ENCODE measurements at places on chromosomes 4 and X.

- DNase-seq: no peak
These were observed 219.5 kb downstream of the CENPC start for GRCh38 chr4:67325791-67326190.

- DNase-seq: no peak
These were observed 97.4 kb upstream of the MYOZ2 start for GRCh38 chr4:119038116-119038841.

DNA sequence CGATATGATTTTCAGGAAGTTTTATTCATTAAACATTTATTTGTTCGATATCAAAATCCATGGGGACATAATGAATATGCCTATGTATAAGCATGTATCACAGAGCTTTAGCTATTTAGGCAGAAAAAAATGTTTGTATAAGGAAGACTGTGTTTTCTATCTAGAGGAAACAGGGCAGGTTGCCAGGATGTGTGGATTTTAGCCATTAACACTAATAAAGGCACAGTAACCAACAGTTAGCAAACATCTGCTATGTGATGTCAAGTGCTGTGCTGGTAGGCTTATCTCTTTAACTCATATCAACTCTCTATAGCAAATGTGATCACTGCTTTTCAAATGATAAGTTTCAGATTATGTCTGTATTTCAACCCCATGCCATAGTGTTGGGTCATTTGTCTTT, 708.9 kb upstream of the HS3ST1 start:
- DNase-seq: no peak

GRCh38 chr4:16694173-16694883, 204.1 kb downstream of the LDB2 start:
- no peak for DNase-seq

- DNase-seq: no peak
These were observed 577.1 kb downstream of the GALNTL6 start for GRCh38 chr4:172390331-172390730.

DNA sequence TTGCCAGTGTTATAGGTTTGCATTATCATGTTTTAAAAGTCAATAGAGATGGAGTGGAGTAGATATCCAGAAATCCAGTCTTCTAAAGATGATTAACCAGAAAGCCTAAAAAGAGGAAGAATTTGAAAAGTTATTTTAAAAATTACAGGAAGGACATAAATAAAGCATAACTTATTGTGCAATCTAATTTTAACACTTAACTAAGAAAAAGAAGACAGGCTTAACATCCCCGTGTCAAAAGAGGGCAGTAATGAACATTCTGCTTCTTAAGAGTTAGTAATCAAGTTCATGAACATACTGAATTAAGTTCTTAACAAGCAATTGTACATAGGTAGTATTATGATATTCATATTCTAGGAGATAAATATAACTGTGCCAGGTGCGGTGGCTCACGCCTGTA, 39.3 kb downstream of the ELF2 start:
- no peak for DNase-seq

DNA sequence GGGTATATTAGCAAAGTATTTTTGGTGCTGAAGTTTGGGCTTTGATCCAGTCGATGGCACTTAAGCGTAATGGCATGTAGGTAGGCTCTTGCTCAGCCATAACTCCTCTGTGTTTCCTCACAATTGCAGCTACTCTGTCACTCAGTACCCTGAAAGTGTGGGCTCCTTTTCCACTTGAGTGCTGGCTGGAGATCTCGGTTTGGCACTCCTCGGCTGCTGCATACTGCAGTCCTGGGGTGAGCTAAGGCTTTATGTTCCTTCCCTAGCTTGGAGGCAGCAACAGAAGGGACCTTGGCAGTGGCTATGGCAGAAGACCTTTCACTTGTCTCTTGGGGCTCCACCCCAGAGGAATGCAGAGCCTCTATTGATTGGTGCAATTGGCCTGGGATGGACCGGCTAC, 106.7 kb upstream of the GRXCR1 start:
- no peak for DNase-seq

- DNase-seq: no peak
These were observed 115.1 kb upstream of the DKK2 start for GRCh38 chr4:107151173-107151572.

DNA sequence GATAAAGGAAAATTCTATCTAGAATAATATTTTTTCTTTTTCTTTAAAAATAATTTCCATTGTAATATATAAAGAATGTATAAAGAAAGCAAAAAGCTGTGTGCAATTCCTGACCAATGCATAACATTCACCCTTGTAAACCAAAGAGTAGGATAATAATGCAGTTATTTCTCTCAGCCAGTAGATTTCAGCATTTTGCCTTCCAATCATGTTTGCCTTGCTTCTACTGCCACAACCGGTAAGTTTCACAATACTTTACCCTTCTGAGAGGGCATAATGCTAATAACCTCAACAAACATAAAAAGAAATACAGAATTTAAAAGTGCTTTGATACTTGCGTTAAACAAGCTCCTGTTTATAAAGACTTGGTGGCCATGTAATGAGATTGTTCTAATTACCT, 59.9 kb downstream of the CHIC2 start:
- no peak for DNase-seq

DNA sequence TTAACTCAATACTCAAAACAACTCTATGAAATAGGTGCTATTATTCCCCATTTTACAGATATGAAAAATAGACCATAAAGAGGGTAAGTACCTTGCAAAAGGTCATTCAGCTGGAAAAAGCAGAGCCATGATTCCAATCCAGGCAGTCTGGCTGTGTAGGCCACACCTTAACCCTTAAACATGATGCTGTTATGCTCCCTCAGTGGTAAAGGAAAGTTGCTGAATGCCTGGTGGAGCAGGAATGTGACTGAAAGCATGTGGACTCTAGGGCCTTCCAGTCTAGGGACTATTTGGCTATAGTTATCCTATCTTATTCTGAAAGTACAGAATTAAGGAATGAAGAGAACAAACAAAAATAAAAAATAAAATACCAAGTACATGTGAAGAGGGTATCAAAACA, 19.6 kb downstream of the RP2 start:
- DNase-seq: no peak

DNA sequence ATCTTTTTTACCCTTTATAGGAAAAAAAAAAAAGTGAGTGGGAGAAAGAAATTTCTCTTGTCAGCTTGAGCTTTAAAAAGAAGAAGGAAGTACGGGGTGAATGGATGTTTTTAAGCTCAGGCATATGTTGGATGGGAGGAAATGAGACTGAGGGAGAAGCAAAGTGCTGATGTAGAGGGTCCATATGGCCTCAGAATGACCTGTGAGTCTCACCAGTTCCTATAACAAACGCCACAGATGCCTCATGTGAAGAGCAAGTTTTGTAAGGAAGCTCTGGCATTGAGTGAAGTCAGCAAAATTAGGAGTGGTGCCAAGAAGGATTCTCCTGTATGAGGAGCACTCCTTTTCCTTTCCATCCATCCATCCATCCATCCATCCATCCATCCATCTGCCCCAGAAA, 214.6 kb downstream of the PTTG2 start:
- no peak for DNase-seq

- no peak for DNase-seq
These were observed 286.4 kb downstream of the CRLF2 start for GRCh38 chrX:926070-926469.

GRCh38 chr4:59060002-59060846, 1950.0 kb upstream of the IGFBP7 start:
- DNase-seq: no peak

- DNase-seq: no peak
These were observed 1.4 kb downstream of the CD99 start for GRCh38 chrX:2692221-2693112.

- DNase-seq: no peak
These were observed 77.9 kb downstream of the TBL1X start for GRCh38 chrX:9542761-9543111.

DNA sequence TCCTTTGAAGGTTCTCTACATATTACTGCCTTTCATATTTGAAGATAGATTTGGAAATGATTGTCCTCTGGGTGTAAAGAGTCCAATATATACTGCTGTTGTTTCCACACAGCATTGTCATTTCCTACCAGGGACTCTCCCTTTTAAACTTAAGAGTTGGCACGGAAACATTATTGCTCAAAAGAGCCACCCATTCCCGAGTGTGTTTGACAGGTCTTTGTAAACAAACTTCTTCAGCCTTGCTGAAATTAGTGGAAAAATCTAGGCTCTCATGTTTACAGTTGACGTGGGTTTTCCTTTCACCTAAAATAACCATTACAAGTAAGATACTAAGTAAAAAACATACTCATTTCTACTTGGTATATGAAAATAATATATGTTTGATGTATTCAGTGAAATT, 111.4 kb upstream of the LIMCH1 start:
- no peak for DNase-seq

DNA sequence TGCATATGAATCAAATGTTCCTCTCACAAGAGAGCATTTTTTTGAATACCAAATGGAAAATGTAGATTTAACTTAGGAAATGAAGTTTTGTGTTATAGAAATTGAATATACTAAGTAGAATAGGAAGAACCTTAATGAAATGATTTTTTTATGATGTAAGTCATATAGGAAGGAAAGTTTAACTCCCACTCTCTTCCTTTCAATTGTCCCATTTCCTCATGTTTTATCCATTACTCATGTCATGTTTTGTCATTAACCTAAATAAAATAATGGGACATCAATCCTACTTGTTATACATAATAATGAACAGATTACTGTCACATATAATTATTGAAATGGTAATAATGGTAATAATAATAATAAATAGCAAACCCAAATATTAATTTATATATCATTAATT, 22.7 kb upstream of the SRD5A3 start:
- DNase-seq: no peak

DNA sequence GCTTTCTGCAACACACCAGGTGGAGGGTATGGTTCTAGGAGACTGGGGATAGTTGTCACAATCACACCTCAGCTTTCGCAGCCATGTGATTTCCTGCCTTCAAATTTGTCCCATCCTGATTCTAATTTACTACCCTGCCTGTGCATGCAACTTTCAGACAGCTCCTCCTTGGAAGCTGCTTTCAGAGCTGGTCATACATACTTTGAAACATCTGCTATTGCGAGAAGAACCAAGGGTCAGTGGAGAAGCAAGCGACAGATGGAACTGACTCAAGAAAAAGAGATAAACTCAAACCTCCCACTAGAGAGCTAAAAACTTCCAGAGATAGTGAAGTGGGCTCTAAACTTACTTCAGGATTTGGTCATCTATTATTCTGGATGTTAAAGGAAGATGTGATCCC, 381.7 kb upstream of the FGF13 start:
- no peak for DNase-seq

- no peak for DNase-seq
These were observed 611.7 kb upstream of the FAT1 start for GRCh38 chr4:187335339-187335738.

GRCh38 chr4:169100670-169101101, 90.6 kb upstream of the CBR4 start:
- no peak for DNase-seq

GRCh38 chr4:110487873-110488272, 11.9 kb downstream of the ENPEP start:
- DNase-seq: no peak

DNA sequence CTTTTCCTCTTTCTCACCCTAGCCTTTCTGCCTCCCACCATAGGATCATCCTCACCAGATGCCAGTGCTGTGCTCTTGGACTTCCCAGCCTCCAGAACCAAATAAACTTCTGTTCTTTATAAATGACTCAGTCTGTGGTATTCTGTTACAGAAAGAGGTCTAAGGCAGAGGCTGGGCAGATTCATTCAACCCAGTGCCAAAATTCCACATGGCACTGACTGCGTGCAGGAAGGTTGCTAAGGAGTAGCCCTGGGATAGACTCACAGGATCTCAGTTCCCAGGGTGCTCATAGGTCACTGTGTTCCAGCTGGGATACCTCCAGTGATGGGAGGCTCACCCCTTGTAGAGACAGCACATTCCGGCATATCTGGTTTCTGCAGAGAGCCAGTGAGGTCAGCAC, 22.0 kb downstream of the SORCS2 start:
- DNase-seq: no peak

GRCh38 chr4:84419201-84419600, 79.9 kb downstream of the NKX6-1 start:
- DNase-seq: no peak

- DNase-seq: no peak
These were observed 54.9 kb downstream of the MAP7D2 start for GRCh38 chrX:20061855-20062254.

DNA sequence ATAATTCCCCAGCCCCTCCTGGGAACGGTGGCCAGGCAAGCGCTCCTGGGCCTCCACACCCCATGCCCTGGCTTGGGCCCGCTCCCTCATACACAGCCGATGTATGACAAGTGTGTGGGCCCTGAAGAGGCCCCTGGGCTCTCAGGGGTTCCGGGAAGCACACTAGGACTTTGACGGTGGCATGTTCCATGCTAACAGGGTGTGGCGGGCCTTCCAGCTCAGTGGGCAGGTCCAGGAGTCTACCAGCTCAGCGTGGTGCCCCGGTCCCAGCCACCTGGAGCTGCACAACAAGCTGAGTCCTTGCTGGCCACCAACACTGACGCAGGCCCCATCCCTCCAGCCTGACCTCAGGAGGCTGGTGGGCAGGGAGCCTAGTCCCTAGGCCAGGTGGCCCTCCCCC, 24.4 kb upstream of the HMX1 start:
- DNase-seq: no peak

- no peak for DNase-seq
These were observed 68.3 kb upstream of the CHRDL1 start for GRCh38 chrX:110863883-110864282.

GRCh38 chrX:40013266-40014195, 84.2 kb downstream of the BCOR start:
- no peak for DNase-seq

DNA sequence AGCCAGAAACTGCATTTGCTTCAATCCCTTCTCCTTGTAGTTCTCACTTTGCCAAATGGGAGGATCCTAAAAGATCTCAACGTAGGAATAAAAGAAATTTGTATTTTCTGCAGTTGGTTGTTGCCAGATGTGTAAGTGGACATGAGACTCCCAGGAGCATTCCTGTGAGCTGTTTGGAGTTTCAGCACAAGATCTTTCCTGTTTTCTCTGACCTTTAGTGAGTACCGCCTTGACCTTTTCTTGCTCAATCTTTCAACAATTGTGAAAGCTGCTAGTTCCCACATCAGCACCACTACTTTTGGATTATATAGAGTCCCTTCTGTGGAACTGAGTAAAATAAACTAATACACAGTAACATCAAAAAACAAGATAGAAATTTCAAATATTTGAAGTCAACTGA, 683.8 kb upstream of the PABPC4L start:
- no peak for DNase-seq

DNA sequence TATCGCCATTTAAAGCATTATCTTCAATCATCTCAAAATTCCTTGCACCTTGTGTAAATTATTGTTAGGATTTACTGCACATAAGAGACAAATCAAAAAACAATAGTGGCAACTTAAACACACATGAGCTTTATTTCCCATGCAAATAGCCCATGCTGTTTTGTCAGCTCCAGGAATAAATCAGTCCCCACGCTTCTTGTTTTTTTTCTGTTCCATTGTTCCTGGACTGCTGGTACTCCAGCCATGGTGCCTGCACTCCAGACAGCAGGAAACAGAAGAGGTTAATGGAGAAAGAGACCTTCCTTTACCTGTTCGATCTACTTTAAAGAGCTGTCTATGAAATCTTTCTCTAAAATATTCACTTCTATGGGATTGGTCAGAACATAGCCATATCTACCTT, 1515.7 kb upstream of the TENM3 start:
- DNase-seq: no peak

All from CD4-positive, alpha-beta T cell treated with Interleukin-2 at 100 ng/mL for 4 hours (primary cell).